Activated naive CD4-positive, alpha-beta T cell treated with anti-CD3 and anti-CD28 coated beads, Interleukin-2, amount 50 U/mL, for 16 hours (primary cell): ENCODE measurements at places on chromosomes 3 and 15.

GRCh38 chr15:72397796-72398588 is at the start of gene TMEM202:
TMEM202 (plus strand) TSS chr15:72398305; CDS start chr15:72398327, 22 bp downstream.
- DNase-seq = no peak

DNA sequence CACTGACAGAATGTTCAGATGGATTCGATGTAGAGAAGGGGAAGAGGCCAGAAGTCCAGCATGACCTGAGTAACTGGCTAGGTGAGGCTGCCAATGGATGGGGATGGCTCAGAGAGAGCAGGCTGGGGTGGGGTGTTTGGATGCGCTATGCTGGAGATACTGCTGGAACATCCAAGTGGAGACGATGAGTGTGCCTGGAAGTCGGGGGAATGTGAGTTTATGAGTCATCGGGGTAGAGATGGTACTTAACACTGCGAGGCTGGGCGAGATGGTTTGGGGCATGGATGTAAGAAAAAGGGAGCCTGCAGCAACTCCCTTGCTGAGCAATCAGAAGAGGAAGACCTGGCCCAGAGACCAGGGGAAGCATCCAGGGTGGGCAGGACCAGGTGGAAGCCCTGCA is 180.7 kb downstream of the SLCO3A1 start:
- DNase-seq = no peak

DNA sequence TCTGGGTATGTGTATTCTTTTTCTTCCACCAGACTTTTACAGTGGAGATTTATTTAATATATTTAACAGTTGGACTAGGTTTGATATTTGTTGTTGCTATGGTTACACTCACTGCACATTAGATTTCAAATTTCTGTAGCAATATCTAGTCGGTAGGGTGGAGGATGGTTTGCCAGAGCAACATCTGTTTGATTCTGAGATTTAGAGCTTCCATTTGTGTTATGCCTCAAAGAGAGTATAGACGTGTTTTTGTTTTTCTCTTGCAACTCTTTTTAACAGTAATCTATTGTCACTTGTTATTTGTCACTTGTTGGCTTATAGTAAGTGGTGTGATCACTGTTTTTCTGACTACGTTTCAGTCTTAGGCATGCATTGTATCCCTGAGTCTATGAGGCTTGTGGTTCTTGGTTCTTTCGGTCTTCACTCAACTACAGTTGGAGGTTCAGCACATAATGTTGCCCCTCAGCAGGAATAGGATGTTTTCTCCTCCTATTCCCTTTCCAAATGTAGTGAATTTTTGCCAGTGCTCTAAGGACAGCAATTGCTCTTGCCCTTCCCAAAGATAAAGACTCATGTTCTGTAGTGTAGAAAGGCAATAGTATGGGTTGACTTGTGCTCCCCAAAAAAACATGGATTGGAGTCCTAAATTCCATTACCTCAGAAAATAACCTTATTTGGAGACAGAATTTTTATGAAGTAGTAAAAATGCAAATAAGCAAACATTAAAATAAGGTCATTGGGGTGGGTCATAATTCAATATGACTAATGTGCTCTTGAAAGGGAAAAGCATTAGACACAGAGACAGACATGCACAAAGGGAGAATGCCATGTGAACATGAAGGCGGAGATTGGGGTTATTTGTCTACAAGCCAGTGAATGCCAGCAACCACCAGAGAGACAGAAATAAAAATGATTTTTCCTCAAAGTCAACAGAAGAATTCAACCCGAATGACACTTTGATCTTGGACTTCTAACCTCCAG is 692.1 kb downstream of the DIPK2A start:
- no peak for DNase-seq

GRCh38 chr3:98322101-98322500 is 31.6 kb upstream of the OR5K4 start:
- no peak for DNase-seq

GRCh38 chr3:39407773-39408492 is 1.4 kb downstream of the RPSA start:
- no peak for DNase-seq

DNA sequence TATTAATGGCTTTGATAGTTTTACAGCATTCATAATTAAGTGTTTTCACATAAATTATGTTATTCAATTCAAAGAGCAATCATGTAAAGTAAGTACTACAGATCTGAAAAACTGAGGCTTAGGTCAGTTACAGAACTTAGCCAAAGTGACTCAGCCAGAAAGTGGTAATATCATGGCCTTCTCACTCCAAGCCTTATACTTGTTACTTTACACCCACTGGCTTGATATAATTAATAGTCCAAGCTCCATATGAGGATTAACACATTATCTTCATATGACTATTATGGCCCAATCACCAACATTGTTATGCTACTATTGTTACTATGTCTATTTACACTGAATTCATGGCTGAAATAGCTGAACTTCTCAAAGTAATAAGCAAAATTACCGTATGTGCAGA is 50.7 kb downstream of the TIGIT start:
- DNase-seq = no peak

- DNase-seq = no peak
These were observed 42.7 kb downstream of the MAP6D1 start for GRCh38 chr3:183782576-183783276.

DNA sequence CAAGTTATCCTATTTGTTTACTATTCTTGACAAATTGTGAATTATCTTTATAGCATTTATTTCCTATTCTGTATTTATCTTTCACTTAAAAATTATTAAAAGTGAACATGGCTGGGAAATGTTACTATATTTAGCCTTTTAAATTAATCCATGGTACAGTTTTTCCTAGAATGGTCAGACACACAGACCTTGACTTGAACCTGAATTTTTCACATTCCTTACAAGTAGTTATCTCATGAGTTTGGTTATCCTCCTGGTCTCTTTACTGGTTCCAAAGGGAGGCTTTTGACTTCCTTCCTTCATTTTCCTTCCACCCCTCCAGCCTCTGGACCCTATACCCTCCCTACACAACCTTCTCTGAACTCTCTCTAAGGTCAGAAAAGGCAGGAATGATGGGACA is 280.6 kb downstream of the SATB1 start:
- no peak for DNase-seq

GRCh38 chr3:27623085-27623753 is 98.9 kb downstream of the EOMES start:
- DNase-seq = no peak

DNA sequence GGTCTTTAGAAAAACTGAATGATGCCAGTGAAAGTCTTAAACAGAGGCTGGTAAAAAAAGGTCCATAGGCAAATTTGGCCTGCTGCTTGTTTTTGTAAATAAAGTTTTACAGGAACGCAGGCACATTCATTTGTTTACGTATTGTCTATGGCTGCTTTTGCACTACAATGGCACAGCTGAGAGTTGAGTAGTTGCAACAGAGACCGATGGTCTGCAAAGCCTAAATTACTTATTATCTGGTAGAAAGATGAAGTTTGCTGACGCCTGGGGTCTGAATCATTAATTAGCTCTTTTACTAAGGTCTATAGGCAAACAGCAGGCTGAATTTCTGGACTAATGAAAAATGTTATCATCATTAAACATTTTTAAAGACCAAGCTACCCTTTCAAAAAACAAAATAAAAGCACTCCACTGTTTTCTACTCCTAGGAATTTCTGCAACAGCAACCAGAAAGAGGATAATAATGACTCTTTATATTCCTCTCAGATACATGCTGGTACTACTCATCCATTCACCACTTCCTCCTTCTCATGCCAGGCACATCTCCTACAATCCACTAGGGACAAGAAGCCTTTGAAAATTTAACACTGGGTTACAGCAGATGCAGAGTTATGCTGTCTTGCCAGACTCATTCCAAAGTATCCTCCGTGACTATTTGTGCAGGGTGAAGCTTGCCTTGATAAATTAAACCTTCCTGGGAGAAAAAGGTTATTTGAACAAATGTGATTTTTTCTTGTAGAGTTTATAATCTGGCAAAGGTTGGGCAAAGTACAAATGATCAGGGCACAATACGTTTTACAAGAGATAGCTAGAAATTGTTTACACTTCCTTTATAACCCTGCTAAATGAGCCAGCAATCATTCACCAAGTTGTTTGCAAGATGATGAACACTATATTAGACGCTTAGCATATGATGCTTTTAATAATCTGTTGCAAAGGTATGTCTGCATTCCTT is 6.0 kb downstream of the GATM start:
- DNase-seq = no peak

DNA sequence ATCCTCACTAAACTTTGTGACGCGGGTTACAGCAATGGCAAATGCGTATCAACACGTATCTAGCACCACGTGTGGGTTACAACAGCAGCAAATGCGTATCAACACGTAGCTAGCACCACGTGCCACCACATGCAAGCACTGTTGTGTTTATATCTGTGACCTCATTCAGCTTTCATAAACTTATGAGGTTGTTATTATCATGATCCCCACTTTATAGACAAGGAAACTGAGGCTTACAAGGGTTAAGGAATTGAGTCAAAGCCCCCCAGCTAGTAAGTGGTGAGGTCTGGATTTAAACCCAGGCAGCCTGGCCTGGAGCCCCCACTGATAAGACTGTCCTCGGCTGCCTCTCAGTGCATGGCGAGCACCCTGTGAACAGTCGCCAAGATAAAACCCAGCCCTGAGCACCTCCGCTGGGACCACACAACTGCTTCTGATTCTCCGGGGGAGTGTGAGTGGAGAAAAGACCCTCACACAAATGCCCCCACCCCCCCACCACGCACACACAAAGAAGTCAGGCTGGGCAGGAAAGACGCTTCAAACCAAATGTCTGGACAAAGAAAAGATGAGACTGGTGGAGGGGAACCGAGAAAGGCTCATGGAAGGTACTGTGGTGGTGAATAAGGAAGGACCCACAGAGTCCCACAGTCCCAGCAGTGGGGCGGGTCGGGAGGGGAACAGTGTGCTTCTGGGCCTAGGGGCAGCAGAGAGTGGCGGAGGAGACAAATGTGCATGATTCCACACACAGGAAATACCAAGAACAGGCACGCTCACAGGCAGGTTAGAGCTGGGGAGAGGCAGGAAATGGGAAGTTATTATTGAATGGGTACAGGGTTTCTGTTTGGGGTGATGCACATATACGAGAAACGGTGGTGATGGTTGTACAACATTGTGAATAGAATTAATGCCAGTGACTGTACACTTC is 173.4 kb downstream of the XXYLT1 start:
- DNase-seq = no peak

DNA sequence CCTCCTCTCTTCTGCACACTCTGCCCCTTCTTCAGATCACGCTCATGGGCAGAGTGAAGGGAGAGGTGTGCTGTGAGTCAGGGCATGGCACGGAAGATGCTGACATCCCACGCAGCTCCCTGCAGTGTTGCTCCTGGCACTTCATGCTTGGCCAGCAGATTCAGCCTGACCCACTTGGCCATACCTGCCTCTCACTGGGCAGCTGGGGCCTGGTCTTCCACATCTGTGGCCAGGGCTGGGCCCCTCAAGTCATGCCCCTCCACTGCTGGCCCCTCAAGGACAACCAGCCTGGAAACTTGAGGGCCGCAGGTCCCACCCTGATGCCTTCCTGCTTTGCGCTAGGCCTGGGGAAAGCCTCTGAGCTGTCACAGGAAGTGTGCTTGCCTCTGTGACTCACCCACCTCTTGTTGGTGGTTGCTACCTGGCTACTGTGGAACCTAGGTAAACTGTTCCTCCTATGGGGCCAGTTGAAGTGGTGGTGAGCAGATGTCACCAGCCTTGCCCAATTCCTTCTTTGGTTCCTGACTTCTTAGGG is 48.7 kb downstream of the BSN start:
- DNase-seq = peak; percentile 55

- no peak for DNase-seq
These were observed 23.9 kb upstream of the AP4E1 start for GRCh38 chr15:50884540-50884939.

GRCh38 chr3:132088291-132088690 is 53.5 kb upstream of the CPNE4 start:
- DNase-seq = no peak

DNA sequence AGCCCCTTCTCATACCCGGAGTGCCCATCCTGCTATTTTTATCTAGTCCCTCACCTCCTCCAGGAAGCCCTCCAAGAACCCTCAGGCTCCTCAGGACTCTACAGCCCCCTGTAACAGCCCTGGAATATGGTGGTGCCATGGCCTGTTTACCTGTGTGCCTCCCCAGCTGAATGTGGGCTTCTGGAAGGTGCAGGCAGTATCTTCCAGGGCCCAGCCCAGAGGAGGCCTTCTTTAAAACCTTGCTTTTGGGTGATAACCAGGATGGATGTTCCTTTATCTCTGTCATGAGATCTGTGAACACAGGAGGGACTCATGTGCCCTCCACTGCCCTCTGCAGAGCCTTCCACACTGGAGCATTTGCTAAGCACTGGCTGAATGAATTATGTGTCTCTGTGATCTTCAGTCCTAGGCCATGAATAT is 36.7 kb upstream of the MRPS22 start:
- no peak for DNase-seq

DNA sequence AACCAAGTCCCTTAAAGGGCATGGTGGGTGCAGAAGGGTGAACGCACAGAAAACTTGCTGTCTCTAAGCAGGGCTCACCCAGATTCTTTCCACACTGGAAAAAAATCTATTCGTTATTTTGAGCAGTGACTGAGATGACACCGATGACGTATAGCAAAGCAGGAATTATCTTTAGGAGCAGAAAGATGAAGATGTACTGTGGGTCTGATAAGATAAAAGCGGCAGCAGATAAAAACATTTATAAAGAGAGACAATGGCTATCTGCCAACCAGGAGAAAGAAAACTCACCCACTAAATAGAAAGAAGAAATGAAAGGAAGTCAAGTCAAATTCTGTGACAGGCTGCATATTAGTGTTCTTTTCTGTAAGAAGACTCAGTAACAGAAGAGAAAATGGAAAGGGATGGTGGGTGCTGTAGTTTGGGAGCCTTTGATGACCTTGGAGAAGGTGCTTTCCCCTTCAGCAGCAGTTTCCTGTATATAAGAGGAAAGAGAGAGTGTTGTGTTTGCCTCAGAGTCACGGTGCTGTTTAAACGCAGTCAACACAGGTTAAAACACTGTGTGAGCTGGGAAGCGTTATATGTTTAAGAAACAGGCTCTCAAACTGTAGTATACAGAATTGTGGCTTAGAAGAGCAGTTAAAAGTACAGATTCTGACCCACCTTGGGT is 111.6 kb downstream of the AQP9 start:
- DNase-seq = no peak

DNA sequence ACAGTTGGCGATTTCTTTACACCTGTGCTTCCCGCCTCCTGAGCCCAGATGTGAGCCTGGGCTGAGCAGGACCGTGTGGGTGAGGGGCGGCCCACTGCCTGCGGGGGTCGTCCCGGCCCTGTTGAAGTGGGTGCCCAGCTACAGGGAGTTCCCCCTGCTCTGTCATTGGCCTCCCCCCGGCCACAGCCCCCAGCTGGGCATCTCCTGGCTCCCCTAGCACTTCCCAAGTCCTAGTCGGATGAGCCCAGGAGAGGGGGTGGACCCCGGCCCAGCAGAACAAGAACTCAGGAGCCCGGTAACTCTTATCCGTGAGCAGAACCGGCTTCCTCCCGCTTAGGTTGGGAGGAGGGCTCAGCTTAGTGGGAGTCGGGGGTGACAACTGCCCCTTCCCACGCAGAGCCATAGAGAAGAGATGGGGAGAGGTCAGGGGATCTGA is 757 bp downstream of the PAQR5 start:
- no peak for DNase-seq

DNA sequence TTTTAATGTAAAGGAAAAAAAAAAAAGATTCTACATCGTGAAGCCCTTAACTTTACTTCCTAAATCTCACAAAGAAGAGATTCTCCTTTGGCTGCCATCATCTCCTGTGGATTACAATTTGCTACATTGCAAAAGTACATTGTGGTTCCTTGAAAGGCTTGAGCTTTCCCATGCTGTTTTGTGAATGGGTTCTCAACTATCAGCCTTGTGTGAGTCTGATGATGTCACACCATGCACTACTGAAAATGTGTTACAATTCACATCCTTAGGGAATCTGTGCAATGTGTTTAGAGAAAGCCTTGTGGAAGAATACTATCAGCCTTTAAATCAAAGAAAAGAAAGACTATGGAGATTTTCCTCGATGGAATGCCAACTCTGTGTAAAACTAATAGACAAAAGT is 510.0 kb upstream of the ALCAM start:
- no peak for DNase-seq
